ENCODE measurements at places on chromosomes 13 and 19. TPM values are rescaled to one million over a fixed set of nuclear protein-coding genes. Genes with fewer than 3 reads are reported as not detected.

FBXL12 gene
- 7.0 TPM for total RNA-seq

ZNF69 gene
- 0.21 TPM for total RNA-seq

ZNF729 gene
- total RNA-seq = not detected

CABP5 gene
- not detected for total RNA-seq
